Right lung (tissue), 10 donors: ENCODE measurements at places on chromosomes 5 and 9. TPM values are rescaled to one million over a fixed set of nuclear protein-coding genes. Genes with fewer than 3 reads are reported as not detected.

SELENOP gene
- 826 TPM for polyA plus RNA-seq

GAPT gene
- 0.79 TPM for polyA plus RNA-seq

CDH6 gene
- polyA plus RNA-seq, result 10.0 TPM

- DNase-seq, result no peak
These were observed 202.4 kb upstream of the ZNF608 start for GRCh38 chr5:124948754-124949275.

GRCh38 chr5:90598293-90598692 is 39.7 kb downstream of the ADGRV1 start:
- DNase-seq, result no peak

DNA sequence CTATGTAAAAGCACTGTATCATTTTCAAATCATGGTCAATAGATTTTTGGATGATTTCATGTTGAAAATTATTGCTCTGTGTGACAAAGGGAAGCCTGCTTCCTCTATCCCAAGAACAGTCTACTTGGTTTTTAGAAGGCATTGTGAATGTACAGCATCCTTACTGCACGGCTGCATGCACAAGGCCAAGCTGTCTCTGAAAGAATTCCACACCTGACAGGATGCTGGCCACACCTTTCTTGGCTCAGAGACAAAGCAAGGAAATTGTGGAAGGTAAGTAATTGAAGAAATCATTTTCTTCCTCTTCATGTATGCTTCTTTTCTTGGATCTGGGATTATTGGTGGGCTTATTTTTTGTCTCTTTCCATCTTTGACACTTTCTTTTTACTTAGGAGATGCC is 53.7 kb upstream of the VCAN start:
- no peak for DNase-seq

GRCh38 chr9:83775932-83776331 is 41.6 kb downstream of the GKAP1 start:
- DNase-seq, result no peak

GRCh38 chr5:61004448-61004847 is 59.4 kb downstream of the NDUFAF2 start:
- DNase-seq, result no peak

DNA sequence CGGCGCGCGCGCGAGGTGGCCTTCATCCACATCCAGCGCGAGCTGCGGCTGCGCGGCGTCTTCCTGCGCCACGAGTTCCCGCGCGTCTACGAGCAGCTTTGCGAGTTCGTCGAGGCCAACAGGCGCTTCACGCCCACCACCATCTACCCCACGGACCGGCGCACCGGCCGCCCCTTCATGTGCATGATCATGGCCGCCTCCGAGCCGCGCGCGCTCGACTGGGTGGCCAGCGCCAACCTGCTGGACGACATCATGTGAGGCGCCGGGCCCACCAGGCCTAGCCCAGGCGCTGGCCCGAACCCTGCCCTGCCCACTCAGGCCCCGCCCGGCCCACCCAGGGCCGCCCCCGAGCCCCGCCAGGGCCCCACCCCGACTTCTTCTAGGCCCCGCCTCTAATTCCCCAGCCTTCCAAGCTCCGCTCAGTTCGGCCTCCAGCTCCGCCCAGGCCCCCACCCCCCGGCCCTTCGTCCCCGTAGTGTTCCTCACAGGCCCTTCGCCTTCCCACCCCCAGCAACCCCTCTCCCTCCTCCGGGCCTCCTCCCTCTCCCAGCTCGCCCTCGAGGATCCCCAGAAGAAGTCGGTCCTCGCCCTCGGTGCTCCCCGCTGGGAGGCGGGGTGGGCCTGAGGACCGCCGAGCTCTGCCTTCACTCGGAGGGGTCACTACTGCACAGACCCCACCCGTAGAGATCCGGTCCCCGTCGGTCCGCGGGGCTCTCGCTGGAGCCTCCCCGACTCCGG is 2.0 kb upstream of the PHPT1 start:
- DNase-seq, result no peak

- DNase-seq, result peak; percentile 17
These were observed 99.7 kb downstream of the ST8SIA4 start for GRCh38 chr5:100803397-100803796.

GRCh38 chr5:72177538-72177937 is 70.3 kb downstream of the MAP1B start:
- no peak for DNase-seq

DNA sequence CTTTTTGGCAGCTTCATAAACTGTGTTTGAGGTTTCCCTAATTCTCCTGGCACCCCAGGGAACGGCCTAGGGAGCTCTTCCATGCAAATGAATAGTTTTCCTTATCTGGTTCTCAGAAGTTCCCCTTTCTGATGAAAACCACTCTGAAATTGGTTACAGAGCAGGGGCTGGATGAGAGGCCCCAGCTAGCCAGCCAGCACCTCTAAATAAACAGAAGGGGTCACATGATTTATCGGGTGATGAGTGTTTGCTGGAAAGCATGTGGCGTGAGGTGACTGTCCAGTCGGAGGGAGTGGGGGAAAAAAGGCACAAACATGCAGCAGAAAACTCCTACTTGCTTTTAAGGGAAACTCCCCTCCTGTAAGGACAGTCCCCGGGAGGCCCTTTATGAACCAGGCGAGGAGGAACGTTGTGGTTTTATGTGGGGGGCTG is 261.2 kb upstream of the ANKRD55 start:
- DNase-seq, result peak; percentile 81

DNA sequence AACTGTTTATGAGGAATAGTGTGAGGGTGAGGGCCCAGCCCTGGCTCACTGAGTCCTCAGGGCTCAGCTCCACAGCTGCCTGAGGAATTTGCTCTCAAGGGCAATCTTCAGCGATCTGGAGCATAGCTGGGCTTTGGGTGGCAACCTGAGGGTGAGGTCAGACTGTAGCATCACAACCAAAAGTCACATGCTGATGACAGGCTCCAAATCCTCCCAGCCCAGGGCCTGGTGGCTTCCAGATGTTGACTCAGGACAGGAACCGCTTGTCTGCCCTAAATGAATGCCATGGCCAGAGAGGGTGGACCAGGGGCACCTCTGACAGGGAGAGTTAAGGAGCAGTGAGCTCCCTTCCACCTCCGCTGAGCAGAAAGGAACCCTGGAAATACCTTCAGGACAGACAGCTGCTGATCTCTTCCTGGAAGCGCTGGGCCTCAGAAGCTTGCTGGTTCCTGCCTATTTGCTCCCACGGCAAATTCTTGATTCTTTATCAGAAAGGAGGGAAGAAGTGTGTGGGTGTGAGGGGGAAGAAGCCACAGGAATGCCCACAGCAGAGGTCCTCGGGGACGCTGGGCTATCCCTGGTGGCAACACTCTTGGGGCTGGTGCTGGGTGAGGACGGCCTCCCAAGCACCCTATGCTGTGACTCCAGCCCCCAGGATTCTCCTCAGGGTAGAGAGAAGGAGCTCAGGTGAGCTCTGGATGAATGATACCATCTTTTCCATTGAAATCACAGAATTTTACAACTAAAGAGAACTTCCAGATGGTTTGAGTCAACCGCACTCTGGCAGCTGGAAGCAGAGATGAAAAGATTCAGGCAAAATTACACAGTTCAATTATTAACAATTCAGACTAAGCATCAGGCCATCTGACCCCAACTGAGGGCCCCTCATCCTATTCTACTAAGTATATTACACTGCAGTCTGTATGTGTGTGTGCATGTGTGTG is 13.8 kb upstream of the CTSL start:
- peak; percentile 62 for DNase-seq

GRCh38 chr5:103217101-103217500 is 41.5 kb upstream of the MACIR start:
- no peak for DNase-seq
